ENCODE measurements at places on chromosomes 7 and 10.

DNA sequence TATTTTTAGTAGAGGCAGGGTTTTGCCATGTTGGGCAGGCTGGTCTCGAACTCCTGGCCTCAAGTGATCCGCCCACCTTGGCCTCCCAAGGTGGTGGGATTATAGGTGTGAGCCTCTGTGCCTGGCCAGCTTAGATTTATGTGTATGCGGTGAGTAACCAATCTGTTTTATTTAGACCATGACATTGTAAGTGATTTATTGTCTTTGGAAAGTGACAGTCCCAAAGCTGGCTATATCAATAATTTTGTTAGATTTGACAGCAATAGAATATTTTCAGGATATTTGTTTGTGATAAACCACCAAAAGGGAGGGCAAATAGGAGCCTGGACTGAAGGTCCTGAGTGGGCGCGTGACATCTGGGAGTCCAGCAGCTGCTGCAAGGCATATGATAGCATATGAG is 75.7 kb downstream of the XRCC2 start:
- no peak for DNase-seq

- no peak for DNase-seq
Observed at GRCh38 chr7:106225856-106226255, 58.9 kb downstream of the NAMPT start.

GRCh38 chr7:2497500-2498336 is 21.5 kb upstream of the GRIFIN start:
- no peak for DNase-seq

DNA sequence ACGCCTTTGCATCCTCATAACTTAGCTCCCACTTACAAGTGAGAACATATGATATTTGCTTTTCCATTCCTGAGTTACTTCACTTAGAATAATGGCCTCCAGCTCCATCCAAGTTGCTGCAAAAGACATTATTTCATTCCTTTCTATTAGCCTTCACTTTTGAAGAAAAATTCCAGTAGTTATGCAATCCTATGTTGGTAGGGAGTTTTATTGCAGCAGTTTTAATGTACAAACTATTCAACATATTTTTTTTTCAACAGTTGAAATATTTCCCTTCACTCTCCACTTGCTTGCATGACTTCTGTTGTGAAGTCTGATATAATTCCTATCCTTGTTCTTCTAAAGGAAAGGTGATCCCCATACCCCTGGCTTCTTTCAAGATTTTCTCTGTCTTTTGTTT is 27.3 kb upstream of the ARHGAP22 start:
- no peak for DNase-seq

GRCh38 chr7:24172856-24173255 is 111.1 kb upstream of the NPY start:
- DNase-seq: no peak

GRCh38 chr10:119726676-119727261 is 919 bp downstream of the INPP5F start:
- no peak for DNase-seq

GRCh38 chr7:151167197-151167961 is at the start of gene GBX1:
TSS of gene GBX1 (minus strand) at chr7:151167694. CDS start at chr7:151167548, 146 bp downstream.
- no peak for DNase-seq

DNA sequence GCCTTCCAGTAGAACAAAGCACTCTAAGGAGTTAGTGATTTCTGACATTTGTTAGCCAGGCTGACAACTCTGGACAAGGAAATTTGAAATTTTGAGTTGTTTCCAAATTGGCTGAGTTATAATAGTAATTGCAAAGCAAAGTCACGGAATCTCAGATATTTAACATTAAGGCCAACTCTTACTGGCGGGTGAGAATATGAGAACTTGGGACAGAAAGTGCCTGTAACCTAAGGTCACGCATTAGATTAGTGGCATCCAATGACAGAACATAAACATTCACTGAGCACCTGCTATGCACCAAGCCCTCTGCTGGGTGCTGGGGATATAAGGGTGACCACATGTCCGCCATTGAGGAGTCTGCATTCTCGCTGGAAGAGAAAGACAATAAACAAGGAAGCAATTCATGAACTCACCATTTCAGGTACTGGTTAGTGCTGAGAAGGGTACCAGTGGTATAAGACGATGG is 45.5 kb upstream of the CHST15 start:
- no peak for DNase-seq

- no peak for DNase-seq
Observed at GRCh38 chr7:116021237-116021636, 9.3 kb downstream of the TFEC start.

DNA sequence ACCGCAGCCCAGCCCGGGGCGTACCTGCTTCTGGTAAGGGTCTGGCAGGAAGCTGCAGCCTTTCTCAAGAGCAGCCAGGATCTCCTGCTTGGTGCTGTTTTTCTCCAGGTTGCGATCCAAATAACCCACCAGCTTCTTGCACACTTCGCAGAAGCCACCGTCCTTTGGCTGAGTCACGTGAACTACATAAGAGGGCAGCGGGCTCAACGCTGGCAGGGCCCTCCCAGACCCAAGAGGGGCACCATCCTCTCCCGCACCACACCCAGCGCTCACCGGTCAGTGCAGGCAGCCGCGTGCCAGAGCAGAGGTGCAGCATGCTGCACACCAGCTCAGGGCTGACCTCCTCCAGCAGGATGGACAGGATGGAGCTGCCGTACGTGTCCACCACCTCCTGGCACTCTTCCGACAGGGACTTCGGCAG is 31.6 kb downstream of the PSAP start:
- DNase-seq: no peak

DNA sequence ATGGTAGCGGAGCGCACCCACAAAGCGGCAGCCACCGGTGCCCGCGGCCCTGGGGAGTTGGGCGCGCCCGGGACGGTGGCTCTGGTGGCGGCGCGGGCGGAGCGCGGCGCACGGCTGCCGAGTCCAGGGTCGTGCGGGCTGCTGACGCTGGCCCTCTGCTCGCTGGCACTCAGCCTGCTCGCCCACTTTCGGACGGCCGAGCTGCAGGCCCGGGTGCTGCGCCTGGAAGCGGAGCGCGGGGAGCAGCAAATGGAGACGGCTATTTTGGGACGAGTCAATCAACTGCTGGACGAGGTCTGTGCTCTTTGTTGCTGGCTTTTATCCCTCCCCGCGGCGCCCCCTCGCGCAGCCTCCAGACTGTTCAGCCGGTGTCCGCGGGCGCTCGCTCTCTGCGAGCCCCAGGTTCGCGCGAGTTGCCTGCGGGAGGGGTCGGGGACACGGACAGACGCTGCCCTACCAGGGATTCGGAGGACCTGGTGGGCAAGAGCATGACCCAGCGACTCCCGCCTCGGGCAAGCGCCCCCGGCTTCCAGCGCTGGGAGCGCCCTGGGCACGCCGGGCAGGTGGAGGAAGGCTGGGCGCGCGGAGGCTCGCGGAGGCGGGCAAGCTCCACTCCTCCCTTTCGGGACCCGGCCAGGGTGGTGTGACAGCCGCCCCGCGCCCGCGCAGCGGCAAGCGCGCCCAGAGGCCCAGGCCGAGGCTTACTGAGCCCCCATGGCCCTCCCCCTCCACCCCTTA is 887 bp downstream of the COL13A1 start:
- DNase-seq: no peak

DNA sequence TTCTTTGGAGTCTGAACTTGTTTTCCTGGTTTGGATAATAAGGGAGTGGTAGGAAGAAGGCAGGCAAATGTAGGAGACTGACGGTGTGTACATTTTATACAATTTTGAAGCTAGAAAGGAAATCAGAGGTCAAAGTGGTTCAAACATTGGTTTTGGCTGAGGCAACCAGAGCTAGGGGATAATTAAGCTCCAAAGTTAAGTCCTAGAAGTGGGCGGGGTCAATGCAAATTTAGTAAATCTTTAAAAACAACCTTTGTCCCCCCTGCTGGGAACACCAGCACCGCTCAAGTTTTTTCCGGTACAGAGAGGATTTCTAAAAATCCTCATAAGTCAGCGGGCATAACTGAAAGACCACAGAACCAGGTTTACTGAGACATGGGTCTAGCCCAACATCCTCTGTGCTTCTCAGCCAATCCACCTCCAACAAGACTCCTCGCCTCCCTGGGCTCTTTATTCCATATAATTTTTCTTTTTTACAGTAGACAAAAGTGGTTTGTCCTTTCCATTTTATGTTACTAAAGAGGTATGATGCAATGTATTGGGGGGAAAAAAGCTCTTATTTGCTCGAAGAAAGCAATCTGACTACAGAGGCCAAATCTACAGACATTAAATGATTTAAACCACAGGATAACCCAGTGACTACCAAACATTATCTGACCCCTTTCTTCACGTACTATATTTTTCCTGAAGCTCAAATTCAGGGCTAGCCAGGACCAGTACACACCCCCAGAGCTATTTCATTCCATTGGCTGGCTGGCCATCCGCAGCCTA is 1.6 kb downstream of the GLUD1 start:
- no peak for DNase-seq

- no peak for DNase-seq
Observed at GRCh38 chr10:89296220-89296648, 5.6 kb upstream of the IFIT2 start.
